ENCODE measurements at places on chromosomes 5 and 9.

GRCh38 chr9:91899219-91899563, 50.8 kb downstream of the ROR2 start:
- DNase-seq: no peak

DNA sequence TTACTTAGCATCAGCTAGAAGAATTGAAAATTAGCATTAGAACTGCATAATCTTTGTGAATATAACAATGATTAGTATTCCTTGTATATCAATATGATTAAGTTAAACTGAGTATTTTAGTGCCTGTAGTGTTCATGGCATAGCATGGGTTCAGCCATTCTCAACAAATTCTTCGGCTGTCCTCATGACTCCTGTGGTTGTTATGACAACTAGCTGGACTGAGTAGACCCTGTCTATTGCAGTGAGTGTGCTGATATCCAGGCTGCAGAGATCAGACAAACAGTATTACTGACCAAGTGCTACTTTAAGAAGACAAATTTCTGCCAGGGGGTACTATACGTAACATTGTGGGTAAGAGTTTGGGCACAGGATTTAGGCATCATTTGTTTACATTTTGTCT, 125.9 kb downstream of the NUDT12 start:
- DNase-seq: no peak

GRCh38 chr5:159764283-159765134, 151.8 kb upstream of the ADRA1B start:
- DNase-seq: no peak

DNA sequence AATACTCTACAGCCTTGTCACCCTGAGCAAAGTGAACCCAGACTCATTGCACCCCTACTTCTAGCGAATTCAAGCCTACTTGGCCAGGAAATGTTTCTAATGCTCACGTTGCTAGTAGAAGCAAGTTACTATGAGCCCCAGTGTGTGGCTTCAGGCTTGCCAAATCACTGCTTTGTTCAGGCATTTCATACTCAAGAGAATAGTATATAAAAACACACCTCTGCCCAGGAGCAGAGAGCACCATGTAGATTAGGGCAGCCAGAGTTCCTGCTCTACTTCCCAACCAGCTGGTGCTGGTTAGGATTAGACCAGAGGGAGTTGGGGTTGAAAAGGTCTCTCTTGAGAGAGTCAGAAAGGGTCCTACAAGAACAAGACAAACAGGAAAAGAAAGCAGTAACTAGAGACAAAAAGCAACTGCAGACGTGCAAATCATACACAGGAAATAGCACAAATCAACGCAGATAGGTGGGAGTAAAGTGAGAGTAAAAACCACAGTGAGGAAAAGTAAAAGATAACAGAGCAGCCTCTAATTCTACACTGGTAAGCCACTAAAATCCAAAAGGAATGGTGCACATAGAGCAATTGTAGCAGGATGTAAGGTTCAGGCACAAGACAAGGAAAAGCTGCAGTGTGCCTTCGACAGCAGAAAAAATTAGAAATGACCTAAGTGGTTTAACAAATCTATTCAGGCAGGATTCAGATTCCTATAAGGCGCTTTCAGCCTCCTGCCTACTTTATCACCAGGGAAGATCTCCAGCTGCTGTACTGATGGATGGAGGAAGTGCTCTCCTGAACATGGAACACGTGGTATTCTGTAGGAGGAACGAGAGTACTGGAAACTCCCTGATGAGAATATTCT, 49.6 kb upstream of the KIF2A start:
- no peak for DNase-seq

All from iPS-NIHi11 (cell line).